ENCODE measurements at places on chromosomes 5 and 9.

DNA sequence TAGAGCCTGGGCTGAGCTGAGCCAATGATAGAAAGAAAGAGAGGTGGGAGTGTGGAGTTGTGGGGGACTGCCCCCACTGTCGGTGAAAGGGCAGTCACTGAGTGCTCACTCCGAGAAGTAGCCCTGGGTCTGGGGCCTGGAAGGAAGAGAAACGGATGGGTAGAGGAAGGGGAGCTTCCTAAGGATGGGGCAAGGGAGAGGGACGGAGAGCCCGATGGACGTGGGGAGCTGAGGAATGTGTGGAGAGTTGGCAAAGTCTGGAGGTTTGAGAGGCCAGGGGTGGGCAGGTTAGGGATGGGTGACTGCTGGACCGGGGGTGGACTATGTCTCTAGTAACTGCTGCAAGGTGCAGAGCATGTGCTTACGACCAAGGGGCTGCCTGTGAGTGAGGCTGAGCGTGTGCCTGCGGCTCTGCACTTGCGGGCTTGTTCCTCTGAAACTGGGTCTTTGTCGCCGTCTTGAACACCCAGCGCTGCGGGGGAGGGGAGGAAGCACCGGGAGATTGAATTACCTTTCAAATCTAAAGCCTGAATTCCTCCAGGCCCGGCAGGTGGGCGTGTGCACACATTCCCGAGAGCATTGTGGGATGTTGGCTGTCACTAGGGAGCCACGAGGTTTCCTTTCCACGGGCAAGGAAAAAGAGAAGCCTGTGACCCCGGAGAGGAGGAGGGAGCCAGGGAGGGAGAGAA lies 76.4 kb upstream of the ARAP3 start:
- no peak for DNase-seq

DNA sequence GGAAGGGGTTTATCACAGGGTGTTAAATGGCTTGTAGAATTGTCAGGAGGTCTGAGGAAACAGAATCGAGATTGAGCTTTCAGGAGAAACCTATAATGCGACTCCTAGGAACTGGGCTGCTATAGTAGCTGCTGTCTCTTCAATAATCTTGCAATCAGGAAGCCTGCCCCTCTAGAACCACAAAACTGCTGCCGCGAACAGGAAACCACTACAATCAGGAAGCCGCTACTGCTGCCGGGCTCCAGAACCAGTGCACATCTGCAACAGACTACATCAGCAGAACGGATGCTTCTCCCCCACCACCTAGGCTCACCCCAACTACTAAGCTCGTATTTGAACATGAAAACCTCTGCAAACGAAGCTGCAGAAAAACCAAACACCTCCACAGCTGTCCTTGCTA lies 31.6 kb downstream of the TNFSF8 start:
- no peak for DNase-seq

DNA sequence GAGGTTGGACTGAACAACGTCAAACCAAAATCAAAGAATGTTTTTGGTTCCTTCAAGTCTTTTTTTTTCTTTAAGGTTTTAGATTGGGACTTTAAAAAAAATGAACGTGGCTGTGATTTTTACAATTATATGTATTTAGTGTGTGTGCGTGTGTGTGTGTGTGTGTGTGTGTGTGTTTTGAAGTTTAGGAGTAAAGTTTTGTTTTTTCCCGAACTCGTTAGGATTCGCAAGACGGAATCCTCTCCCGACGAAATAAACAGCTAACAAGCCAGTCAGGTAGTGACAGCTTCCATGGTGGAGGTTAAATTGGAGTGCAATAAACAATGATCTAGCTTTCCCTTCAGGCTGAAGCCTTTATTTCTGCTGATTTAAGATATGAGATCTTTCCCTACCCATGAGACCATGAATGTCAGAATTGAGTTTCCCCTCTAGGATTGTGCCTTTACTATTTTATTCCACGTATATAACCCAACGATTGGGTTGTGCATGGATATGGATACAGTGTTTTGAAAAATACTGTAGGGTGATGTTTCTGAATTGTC lies 1.2 kb downstream of the KIAA1958 start:
- DNase-seq, result peak; percentile 9

- no peak for DNase-seq
Observed at GRCh38 chr9:77563174-77563573, 84.9 kb downstream of the GNA14 start.

DNA sequence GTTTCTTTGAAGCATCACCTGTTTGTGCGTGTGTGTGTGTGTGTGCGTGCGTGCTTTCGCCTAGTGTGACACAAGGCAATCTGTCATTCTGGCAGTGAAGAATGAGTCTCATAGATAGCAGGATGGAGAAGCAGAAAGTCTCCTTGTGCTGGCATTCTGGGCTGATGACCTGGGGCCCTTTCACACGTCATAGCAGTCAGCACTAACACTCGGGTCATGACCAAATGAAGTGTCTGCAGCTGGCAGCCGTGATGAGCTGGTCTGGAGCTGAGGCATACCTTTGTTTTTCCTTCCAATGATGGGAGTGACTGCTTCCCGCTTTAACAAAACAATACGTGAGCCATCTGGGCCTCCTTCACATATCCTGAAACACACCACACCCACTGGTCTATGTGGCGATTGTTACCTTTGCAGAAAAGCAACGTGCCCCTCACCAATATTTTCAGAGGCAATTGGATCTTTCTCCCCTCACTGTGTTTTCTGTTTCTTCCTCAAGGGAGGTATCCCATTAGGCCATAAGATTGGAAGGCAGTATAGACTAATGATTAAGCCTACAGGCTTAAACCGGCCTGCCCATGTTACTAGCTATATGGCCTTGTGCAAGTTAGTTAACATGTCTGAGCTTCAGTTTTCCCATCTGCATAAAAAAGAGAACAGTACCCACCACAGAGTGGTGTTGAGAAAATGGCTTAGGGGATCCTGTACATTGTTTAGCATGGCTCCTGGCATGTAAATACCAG lies 88.8 kb downstream of the SREK1 start:
- no peak for DNase-seq

- DNase-seq, result no peak
Observed at GRCh38 chr5:175133185-175133584, 310.8 kb downstream of the DRD1 start.

DNA sequence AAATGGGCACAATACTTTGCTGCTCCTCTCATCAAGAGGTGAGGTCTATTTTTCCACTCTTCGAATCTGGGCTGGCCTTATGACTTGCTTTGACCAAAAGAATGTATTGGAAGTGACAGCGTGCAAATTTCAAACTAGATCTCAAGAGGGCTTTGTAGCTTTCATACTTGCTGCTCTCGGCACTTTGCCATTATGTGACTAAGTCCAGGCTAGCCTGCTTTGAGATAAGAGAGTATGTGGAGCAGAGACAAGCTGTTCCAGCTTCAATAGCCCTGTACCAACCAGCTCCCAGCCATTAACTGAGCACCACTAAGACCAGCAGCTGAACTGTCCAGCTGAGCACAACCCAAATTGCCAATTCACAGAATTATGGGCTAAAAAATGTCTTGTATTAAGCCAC lies 124.6 kb downstream of the ACER2 start:
- DNase-seq, result peak; percentile 22

- no peak for DNase-seq
Observed at GRCh38 chr5:168600409-168600808, 21.2 kb upstream of the PANK3 start.

DNA sequence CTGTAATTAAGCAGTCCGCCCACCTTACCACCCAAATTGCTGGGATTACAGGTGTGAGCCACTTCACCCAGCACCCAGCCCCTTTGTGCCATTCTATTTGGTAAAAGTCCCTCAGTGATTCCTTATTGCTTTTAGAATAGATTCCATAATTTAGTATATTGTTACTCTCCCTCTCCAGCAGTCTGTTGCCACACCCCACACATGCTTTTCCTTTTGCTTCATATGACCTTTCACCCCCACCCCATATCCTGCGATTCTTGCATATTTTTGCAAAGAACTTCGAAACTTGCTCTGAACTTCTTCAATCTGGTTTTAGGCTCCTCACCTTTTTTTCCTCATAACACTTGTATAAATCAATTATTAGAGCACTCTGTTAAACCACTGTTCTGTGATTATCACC lies 100.2 kb downstream of the MTREX start:
- DNase-seq, result no peak

DNA sequence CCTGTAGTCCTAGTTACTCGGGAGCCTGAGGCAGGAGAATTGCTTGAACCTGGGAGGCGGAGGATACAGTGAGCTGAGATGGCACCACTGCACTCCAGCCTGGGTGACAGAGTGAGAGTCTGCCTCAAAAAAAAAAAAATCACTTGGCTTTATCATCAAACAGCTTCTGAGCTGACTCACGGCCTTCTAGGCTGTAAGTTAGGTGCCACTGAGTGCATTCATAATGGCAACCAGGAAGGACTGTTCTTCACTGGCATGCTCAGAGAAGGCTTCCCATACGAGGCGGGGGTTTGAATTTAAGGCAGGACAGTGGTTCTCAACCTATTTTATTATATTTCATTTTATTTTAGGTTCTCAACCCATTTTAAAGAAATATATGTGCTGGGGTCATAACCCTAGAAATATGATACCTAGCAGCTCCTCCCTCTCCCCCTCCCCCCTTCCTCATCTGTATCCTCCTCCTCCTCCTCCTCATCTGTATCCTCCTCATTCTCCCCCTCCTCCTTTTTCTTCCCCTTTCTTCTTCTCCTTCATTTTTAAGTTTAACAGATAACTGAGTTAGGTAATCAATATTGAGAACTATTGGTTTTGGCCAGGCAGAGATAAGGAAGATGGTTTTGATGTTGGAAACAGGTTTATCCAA lies 19.0 kb upstream of the LHFPL2 start:
- DNase-seq, result peak; percentile 42

DNA sequence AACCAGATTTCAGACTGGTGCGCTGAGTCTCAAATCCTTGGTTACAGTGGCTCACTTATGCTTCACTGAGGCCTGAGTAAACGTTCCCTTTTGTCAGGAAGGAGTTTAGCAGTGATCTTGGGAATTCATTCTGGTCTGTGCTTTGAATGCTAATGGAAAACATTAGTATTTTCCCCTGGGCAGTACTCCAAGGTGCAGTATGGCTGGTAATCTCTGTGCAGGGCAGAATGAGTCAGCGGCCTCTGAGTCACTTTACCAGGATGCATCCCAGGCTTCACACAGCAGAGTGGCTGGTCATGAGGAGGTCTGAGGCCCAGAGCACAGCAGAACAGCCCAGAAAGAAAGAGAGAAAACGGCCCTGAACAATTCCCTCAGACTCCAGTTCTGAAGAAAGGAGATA lies 54.0 kb downstream of the PCA3 start:
- peak; percentile 95 for DNase-seq

DNA sequence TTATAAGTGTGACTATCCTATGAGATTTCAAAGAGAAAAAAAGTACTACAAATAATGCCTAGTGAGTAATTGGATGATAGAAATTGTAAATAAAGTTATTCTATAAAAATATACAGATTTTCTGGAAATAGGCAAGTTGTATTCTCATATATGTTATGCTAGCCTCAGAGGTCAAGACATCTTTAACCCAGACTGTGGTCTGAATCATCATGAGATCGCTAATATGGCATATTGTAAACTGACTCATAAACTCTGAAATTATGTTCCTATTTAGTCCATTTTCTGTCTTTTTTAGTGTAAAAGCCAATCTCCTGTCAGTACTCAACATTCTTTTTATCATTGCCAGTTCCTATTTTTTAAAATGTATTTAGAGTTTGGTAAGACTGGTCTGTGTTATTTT lies 14.2 kb downstream of the LOX start:
- peak; percentile 37 for DNase-seq

GRCh38 chr9:73155377-73155776 lies 3.7 kb downstream of the ANXA1 start:
- DNase-seq, result peak; percentile 32

DNA sequence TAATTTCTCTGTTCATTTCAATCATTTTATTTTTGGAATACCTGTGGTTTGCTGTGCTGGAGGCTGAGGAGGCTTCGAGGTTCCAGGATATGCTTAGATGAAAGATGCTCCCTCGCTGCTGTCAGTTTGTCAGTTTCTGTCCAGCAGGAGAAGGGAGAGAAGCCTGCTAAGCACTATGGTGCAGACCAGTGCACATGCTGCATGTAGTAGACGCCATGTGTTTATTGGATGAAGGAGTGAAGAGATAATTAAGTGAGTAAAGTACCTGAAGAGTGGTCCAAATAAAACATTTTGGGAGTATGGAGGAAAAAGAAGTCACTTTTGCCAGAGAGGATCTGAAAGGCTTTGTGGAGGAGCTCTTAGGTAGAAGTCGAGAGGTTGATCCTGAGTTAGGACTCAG lies 2.1 kb downstream of the PDZD2 start:
- no peak for DNase-seq

DNA sequence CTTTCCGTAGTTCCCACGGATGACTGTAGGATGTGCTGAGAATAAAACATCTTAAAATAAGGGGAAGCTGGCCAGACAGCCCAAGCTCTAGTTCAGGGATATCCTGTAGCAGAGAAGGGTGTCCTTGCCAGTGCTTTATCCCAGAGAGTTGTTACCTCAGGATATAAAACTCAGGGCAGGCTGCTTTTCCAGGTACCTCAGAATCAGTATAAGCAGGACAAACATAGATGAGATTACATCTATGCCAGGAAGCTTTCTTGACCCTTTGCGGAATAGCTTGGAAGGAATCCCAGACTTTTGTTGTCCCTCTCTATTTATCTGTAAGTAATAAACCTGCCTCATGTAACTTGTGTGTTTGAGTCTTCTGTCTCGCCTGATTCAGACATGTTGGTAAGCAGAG lies 565.7 kb downstream of the PRDM9 start:
- no peak for DNase-seq

GRCh38 chr9:114515528-114515927 lies 10.3 kb upstream of the WHRN start:
- no peak for DNase-seq

DNA sequence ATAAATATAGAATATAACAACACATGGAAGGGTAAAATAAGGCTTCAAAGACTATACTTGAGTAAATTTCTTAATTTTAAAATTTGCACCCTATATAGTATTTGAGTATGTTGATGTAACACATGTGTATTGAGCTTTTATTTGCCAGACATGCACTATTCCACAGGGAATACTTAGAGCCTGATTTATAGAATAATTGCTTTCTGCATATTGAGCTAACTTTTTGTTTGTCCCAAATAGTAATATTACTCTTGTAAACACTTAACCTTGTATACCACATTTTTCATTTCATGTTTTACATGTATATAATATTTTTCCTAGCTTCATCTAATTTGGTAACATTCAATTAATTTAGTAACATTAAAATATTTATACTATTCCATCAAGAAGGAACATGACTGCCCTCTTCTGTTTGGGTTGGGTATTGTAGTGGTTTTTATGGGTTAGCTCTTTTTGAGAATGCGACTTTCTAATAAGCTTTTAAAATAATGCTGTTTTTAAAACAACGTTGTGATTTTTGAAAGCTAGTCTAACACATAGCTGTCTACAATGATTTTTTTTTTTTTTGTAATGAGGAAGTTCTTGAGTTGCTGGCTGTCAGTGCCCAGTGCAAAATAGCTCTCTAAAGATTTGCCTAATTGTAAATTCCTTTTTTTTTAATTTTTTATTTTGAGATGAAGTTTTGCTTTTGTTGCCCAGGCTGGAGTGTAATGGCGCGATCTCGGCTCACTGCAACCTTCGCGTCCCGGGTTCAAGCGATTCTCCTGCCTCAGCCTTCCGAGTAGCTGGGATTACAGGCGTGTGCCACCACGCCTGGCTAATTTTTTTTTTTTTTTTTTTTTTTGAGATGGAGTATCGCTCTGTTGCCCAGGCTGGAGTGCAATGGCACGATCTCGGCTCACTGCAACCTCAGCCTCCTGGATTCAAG lies 4.8 kb downstream of the SUB1 start:
- DNase-seq, result peak; percentile 59
